GM19239 (cell line): ENCODE measurements at places on chromosomes 6 and 20.

DNA sequence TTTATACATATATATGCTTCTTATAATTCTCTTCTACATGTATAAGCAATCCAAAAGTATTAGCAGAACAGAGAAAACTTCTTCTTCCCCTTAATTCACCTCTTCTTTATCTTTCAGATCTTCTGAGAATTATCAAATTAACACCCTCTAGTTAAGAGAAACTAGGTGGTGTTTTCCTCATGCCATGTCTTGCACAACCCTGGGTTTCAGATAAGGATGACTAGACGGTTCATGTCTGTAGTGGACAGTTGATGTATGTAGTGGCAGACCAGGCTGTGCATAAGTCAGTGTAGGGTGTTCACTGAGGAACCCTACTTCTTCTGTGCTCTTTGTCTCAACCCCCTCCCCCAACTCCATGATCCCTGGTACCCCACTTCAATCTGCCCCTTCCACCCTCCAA lies 187.3 kb downstream of the SAMD5 start:
- DNase-seq, result no peak

- DNase-seq, result no peak
Observed at GRCh38 chr6:14172562-14172961, 55.0 kb downstream of the CD83 start.

DNA sequence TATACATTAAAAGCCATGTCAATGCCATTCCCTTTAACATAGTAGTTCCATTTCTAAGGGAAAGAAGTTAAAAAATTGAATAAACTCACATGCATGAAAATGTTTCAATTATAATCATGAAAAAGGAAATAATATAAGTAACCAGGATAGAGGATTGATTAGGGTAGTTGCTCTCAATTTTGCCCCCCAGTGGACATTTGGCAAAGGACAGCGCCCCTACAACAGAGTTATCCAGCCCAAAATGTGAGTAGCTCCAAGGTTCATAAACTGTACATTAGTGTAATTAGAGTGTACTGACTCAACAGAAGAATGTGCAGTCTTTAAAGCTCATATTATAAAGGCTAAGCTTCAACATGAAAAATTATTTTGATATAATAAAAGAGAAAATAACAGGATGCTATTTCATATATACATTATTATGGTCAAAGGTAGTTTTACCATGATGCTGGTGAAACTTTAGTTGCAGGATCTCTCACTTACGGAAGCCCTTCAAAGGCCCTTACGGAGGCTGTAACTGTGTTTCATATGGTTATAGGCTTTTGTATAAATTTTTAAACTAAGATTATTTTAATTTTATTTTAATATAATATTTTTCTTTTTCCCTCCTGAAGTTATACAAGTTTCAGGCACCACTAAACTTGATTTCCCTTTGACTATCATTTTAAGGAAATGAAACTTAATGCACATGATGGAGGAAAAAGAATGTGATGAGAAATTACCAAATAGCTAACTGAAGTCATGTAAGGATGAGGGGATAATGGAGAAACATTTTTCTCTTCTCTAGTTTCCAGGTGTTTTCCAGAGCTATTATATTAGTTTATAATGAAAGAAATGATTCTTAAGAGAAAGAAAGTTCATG lies 403.6 kb downstream of the PLCB1 start:
- no peak for DNase-seq

- no peak for DNase-seq
Observed at GRCh38 chr20:38113401-38114325, 51.4 kb downstream of the TGM2 start.

DNA sequence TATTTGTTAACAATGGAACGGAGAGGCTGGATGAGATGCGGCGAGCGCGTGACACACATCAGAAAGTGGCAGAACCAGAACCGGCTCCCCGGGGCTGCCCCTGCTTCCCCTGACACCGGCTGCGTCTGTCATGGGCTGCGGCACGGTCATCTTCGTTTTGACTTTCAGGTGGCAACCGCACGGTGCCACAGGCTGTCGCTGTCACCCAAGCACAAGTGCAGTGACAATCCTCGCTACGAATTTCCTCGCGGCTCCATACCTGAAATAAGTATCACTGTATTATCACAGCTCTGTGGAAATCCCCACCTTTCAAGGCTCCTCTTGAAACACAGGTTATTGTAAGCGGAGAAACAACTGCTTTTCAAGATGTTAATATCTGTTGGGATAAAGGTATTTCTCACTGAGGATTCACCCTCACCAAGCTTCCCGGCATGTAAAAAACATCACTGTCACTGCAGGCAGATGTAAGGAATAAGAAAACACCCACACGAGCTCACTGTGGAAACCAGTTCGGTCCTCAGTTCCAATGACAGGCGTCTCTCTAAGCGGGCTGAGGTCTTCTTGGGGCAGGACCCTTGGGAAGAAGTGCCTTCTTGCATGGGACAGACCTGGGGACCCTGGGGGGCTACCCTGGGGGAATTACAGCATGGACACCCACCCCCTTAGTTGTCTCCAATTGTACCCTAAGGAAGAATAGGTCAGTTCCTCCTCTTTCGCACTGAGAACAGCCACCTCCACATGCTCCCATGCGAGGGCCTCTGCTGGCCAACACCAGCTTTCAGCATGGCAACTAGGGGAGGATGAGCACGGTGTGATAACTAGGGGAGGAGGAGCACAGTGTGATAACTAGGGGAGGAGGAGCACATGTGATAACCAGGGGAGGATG lies 86.3 kb downstream of the DACT2 start:
- DNase-seq, result no peak
